Suppressor macrophage treated with lipopolysaccharide for 4 hours (primary cell): ENCODE measurements at places on chromosomes 13 and 19.

DNA sequence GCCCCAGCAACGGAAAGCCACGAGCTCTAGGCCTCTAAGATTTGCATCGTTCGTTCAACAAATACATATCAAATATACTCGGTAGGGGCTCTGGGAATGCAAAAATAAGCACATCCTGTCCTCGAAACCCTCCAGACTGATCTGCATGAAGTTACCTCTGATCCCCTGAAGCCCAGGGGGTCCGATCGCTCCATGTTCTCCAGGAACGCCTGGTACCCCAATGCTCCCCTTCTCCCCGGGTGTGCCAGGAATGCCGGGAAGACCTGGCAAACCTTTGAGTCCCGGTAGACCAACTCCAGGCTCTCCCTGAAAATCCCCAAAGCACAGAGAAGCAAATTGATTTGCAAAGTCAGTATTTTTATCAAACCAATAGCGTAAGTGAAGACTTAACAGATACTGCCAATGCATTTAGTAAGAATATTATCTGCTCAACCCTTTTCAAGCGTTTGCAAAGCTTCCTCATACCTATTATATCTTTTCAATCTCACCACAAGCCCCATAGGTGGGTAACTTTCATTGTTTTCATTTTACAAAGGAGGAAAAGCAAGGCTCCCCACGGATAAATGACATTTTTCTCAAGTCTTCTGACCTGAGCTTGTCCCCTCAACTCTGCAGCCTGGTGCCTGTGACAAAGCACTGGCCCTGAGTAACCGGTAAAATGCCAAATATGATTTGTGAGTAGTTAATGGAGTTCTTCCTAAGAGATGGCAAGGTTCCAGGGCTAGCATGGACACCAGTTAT, 127.7 kb downstream of the COL4A1 start:
- no peak for DNase-seq

DNA sequence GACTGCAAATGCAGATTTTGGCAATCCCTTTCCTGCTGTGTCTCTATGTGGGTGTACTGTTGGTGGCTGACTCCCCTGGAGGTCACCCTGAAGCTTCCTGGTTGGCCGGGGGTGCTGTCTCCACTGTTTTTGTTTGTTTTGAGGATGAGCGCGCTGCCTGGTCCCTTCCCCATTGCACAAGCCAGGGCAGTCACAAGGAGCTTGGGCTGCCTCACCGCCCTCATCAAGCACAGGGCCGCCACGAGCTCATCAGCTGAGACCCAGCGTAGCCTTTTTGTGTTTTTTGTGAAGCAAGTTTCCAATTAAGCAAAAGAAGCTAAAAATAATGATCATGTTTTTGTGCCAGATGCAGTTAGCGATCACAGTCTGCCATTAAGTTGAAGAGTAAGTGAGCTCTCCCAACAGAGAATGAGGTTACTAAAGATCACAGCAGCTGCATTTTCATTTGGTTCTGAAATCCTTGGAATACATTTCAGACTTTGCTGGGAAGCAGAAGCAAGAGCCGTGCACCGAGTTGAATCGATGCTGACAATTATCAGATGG, 57.8 kb downstream of the GGACT start:
- peak; percentile 51 for DNase-seq

DNA sequence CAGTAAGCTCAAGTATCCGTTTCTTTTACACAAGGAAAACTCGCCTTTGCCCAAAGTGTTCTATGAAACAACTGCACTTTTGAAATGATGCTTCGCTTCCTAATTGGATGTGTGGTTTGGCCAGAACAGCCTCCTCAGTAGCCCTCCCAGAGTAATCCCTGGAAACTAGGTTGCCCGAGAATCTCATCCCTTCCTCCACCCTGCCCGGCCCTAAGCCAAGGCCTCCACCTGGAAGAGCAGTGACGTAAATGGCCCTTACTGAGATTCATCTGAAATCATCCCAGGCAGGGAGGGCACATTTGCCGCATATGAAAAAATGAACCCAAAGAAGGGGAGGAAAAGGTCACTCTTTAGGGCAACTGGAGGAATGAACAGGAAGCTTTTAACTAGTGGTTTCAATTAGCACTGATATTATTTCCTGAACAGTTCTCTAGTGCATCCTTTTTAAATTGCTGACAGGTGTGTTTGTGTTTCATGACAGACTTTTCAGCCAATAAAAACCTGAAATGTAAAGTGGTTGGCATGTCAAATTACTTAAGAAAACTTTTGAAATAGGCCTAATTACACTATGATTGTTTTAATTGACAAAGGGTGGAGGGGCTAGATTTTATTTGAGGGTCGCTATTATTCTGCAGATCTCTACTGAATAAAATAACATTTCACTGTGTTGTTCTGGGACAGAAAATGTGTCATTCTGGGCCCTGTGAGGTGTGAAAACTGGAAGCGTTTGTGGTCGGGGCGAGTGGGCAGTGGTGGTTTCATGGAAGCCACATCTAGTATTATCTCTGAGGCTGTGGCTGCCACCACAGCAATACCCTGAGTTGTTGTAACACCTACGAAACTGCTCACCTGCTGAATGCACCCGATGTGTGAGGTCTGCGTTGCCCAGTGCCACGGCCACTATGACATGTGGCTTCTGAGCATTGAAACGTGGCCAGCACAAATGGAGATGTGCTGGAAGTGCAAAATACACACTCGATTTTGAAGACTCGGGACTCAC, 112.1 kb downstream of the ZIC5 start:
- no peak for DNase-seq

DNA sequence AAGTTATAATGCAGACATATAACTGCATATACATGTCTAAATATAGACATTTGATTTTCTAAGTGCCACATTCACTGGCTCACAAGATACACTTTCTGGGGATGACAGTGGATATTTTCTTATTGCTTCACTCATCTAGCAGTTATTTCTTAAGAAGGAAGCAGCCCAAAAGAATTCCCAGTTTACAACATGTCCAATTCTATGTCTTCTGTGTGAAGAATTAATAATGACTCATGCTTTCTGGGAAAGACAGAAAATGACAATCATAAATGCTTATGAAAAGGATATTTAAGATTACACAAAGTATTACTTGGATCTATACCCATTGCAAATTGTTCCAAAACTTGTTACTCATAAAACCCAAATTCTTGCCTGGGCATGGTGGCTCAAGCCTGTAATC, 543.4 kb downstream of the SUCLA2 start:
- DNase-seq: peak; percentile 85

GRCh38 chr13:30863231-30863630, 42.8 kb upstream of the MEDAG start:
- DNase-seq: no peak

DNA sequence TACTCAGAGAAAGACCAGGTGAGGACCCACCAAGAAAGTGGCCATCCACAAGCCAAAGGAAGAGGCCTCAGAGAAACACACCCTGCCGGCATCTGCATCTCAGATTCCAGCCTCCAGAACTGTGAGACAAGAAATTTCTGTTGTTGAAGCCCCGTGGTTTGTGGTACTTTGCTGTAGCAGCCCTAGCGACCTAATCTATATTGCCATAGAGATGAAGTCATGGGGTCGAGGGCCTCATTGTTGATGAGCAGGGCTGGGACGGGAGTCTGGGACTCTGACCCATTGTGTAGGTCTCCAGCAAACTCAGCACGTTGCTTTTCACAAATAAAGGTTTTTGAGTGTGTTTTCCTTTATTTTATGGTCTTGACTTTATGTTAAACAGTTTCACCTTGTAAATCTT, 174.9 kb downstream of the TNFSF13B start:
- no peak for DNase-seq

GRCh38 chr19:42461700-42462324, 19.1 kb upstream of the CXCL17 start:
- no peak for DNase-seq

GRCh38 chr19:6706633-6706958, 13.9 kb downstream of the C3 start:
- DNase-seq: no peak
